ENCODE measurements at places on chromosomes 4 and X.

GRCh38 chr4:76546759-76547742, 112.0 kb downstream of the SHROOM3 start:
- DNase-seq: no peak

DNA sequence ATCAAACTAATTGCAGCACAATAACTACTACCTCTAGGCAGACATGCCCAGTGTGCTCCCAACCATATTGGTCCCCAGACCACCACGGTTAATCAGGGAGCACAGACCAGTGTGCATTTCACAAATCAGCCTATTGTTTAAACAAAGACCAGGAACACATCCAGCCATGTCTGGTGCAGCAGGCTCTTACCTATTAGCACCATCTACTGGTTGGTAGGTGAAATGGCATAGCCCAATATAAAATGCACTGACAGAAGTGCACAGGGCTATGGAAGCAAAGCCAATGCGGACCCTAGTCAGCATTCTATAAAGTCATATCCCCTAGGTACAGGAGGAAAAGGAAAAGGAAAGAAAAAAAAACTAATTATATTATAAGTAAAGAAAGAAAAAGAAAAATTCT, 15.5 kb upstream of the CYLC1 start:
- no peak for DNase-seq

DNA sequence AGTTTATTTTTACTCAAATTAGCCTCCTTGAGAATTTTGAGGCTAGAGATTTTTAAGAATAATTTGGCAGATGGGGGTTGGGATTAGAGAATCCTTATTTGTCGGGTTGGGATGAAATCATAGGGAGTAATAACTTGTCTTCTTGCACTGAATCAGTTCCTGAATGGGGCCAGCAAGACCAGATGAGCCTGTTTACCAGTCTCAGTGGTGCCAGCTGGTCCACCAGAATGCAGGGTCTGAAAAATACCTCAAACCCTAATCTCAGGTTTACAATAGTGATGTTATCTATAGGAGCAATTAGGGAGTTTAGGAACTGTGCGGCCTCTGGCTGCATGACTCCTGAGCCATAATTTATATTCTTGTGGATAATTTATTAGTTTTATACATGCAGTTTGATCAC, 705.9 kb upstream of the AGA start:
- DNase-seq: no peak

- DNase-seq: no peak
Measured at GRCh38 chrX:106950381-106950780, 30.2 kb downstream of the CLDN2 start.

DNA sequence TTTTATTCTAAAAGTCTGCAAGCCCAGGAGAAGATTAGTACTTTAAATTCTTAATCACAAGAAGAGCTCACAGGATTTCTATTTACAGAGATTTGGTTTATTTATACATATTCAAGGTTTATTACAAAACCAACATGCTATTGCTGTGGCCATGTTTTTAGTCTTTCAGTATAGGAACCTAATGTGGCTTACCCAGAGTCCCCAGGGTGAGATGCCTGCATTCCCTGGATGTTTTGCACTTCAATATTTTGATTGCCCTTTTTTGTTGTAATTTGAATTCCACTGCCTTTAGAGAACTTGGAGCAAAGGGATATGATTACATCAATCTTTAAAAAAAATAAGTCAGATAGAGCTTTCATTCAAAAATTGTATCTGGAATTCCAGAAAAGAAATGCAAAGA, 146.0 kb upstream of the FRMPD4 start:
- no peak for DNase-seq

- no peak for DNase-seq
Measured at GRCh38 chrX:3415011-3415410, 68.6 kb upstream of the MXRA5 start.

GRCh38 chrX:40152173-40152711, 54.5 kb upstream of the BCOR start:
- DNase-seq: no peak

GRCh38 chrX:130120746-130121504, 10.6 kb upstream of the ELF4 start:
- peak; percentile 59 for DNase-seq

DNA sequence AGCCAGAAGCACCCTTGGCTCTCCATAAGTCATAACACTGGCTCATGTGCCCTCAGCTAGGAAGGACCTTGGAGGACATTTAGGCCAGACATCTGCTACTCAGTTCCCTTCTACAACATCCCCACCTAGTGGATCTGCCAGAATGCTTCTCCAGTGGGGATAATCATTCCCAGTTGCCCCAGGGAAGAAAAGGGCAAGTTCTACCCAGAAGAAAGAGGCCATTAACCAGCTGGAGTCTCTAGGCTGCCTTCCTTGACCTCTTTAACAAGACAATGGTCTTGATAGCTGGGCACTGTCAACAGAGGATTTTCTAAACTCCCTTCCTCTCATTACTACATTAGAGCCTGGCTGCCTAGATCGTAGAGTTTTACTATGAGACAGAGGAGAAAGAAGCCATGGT, 42.0 kb downstream of the LGI2 start:
- peak; percentile 68 for DNase-seq

GRCh38 chr4:47855350-47855749, 17.5 kb upstream of the CORIN start:
- DNase-seq: no peak

- DNase-seq: no peak
Measured at GRCh38 chr4:76055421-76055820, 19.1 kb upstream of the ART3 start.

DNA sequence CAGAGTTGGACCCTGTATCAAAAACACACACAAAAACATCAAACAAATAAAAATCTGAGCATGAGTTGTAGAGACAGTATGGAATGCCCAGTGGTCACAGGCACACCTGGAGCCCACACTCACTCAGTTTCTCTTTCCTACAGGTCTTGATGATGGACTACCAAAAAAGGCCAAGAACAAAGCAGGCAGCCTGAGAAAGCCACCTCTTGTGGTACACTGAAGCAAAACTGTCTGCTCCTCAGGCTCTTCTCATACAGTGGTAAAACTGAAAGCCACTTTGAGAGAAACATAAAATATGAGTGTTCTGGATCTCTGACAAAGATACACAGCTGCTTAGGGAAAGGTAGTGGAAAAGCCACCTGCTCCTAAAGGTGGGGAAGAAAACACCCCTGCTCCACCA, 1206.9 kb downstream of the FSTL5 start:
- no peak for DNase-seq

- no peak for DNase-seq
Measured at GRCh38 chr4:8028368-8028767, 88.7 kb upstream of the AFAP1 start.

DNA sequence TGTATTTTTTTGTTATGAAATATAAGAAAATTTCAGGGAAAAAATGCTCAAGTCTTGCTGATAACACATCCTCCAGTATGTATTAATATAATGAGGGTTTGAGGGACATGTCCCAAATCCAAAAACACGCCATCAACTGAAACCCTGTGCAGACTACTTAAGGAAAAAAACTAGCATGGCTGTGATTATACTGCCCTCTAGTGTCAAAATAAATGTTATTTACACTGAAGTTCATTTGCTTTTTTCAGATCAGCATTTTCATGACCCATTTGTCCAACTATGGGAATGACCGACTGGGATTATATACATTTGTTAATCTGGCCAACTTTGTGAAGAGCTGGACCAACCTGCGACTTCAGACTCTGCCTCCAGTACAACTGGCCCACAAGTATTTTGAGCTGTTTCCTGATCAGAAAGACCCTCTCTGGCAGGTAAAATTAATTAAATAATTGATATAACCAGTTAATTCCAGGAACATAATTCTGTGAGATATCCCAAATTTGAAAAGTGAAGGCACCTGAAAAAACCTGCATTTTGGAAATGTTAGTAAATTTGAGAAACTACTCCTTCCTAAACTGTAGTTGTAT, 128.5 kb downstream of the PRSS12 start:
- peak; percentile 2 for DNase-seq

GRCh38 chr4:146237092-146237491, 22.8 kb downstream of the REELD1 start:
- DNase-seq: no peak

DNA sequence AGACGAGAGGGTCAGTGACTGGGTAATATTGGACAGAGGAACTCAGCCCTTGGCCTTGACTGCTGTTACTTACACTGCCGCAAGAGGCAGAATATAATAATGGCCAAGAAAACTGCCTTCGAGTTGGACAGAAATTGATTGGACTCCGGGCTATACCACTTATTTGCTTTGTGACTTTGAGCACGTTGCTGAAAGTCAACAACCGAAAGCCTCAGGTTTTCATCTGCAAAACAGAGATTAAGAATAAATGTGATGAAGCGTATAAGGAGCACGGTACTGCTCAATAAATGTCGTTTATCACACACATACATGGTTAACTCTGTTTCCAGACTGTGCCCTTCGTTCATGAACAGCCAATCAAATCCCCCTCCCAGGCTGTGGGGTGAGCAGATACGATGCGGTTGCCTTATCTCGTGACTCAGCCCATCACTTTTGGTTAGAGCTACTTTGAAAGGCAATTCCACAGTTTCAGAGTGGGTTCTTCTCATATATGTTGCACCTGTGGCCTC, 91.6 kb downstream of the TSPAN7 start:
- DNase-seq: no peak

DNA sequence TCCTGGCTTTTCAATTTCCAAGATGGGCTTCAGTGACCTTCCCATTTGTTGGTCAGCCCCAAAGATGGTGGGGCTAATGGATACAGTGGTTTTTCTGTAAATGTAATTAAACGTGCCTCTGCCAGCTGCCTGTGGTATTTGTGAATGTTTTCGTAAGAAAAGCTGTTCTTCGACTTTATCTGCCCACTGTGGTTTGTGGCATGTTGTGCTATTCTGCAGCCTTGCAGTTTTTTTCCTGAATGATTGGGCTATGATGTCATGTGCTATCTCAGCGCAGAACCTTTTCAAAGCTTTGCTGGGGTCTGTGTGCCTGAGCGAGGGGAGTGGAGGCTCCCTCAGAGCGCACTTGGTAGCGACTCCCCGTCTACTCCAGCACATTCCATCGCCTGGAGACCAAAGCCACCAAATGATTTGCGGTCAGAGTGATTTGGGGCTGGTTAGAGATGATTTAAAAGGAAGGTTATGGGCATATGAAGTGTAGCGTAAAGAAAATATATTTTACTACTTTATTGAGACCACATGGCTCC, 137.5 kb downstream of the PALLD start:
- no peak for DNase-seq

GRCh38 chrX:10420134-10420533, 200.3 kb downstream of the MID1 start:
- no peak for DNase-seq

DNA sequence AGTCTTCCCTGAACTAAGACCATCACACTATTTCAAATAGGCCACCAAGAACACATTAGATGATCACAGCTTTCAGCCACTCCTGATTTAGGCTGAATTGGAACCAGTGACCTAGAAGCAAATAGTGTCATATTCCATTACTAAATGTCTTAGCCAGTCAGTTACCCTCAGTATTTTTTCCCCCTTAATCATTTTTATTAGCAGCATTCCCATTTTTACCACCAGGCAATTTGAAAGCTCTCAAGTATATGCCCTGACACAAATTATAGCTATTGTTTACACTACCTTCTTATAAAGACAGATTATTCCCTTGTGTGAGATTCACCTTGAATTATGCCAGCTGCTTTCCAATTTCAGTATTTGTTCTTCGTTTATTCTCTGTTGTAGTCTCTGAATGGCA, 1146.9 kb downstream of the PDHA2 start:
- DNase-seq: no peak

DNA sequence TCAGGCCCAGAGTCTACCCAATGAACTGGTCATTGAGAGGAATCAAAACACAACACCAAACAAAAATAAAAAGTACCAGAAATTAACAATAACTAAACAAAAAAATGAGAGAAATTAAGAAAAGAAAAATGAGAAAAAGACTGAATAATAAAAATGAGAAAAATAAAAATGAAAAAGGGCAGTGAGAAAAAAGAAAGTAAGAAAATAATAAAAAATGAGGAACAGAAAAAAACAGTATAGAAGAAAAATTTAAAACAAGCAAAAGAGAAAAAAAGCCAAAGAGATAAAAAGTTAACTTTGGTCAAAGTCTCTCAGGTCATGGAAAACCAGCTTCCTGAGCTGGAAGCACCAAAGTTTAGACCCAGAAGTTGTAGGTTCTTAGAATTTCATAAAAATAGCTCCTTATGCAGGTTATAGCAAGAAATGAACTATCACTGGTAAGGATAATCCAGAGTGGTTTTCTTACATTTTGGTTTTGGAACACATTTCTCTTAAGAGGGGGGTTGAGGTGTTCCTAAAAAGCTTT, 51.0 kb upstream of the WDR17 start:
- no peak for DNase-seq
